ENCODE measurements at places on chromosomes 2 and 18.

DNA sequence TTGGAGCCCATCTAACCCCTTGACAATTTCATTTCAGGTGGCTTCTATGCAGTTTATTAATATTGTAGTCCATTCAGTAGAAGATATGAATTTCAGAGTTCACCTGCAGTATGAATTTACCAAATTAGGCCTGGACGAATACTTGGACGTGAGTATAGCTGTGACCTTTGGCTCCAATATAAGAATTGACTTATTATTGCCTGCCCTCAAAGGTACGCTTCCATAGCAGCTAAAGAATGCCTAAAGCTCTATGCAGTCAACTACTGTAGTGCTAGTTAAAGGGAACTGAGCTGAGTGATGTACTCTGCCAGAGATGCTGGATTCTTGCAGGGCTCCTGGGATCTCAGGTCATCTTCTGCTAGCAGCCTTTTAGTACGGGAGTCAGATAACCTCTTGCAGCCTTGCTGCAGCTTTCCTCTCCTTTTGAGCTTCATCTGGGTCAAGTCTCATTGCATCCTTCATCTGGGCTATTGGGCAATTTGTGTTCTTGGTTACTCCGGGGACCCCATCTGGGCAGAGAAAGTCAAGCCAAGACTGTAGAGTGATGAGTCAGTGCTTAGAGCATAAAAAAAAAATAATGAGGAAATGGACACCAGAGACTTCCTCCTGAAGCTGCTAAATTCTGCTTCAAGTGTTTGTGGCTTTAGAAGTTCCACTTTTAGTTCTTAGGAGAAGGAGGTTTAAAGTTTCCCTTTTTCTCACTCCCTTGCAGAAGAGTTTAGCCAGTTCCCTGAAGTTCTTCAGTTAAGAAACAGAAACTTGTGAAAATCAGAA is 105.6 kb downstream of the PRPF40A start:
- peak; percentile 54 for DNase-seq

DNA sequence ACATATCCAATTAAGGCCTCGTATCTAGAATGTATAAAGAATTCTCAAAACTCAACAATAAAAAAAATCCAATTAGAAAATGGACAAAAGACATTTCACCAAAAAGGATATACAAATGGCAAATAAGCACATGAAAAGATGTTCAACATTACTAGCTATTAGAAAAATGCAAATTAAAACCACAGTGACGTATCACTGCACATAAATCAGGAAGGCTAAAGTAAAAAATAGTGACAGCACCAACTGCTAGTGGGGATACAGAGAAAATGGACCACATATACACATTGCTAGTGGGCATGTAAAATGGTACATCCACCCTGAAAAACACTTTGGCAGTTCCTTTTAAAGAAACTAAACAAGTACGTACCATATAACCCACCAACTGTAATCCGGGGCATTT is 59.7 kb downstream of the SMAD4 start:
- no peak for DNase-seq

- DNase-seq, result no peak
These were observed 329.9 kb downstream of the DYSF start for GRCh38 chr2:71783215-71783614.

DNA sequence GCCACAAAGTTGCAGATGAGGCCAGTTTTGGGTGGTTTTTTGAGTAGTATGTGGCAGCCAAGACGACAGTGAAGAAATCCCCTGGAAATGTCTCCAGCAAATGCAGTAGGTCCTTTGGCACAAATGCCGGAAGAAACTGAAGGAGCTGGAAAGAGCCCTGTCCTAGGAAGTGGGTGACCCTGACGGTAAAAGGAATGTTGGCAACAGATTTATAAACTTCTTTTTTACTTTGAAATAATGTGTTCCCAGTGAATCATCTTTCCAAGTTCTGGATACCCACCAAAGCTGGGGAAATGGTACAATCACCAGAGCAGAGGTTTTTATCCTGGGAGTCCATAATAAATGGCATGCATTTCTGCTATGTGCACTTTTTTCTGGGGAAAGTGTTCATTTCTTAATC is 112.9 kb downstream of the CSRNP3 start:
- no peak for DNase-seq

DNA sequence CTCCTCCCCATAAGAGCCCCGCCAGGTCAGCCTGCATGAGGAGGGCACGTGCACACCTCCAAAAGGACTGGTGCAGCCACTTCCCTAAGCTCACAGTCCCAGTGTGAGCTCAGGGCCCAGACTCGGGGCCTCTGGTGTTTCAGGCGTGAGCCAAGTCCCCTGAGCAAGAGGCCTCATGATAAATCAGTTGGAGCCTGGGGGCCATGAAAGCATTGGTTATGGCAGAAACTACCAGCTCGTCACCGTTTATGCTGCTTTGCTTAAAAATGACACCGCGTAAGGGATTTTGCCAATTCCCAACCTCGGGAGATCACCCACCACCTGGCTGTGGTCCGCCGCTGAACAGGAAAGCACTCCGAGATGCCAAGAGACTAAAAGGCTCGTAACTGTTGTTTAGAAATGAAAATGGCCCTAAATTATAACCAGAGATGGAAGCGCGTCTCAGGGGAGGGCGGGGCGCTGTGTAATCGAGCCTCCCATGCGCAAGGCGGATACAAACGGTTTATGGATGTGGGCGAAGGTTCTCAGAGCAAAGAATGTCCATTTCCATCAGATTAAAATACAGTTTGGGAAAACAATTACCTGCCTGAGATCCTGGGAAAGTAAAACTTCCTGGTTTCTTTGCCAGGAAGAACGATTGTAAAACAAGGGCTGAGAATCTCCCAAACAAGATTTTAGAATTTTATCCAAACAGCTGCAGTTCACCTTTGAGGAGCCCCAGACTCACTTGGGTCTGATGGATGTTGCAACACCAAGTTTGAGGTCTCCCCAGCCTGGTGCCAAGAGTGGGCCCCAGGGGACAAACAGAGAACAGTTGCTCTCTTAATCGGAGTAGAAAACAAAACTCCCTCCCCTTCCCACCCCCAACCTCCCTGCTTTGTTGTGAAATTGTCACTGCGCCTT is 141.4 kb downstream of the BCL2 start:
- no peak for DNase-seq

- DNase-seq, result no peak
These were observed 103.8 kb upstream of the OSR1 start for GRCh38 chr2:19462256-19462645.

GRCh38 chr2:186544255-186544675 is 45.6 kb upstream of the ITGAV start:
- DNase-seq, result no peak

- no peak for DNase-seq
These were observed 246.2 kb upstream of the ID2 start for GRCh38 chr2:8435608-8436007.

- no peak for DNase-seq
These were observed 3.0 kb downstream of the PDE11A start for GRCh38 chr2:178069551-178069950.

GRCh38 chr18:2958819-2959298 is 54.1 kb downstream of the LPIN2 start:
- DNase-seq, result peak; percentile 70

- no peak for DNase-seq
These were observed 160.8 kb upstream of the NOSTRIN start for GRCh38 chr2:168641636-168642035.

GRCh38 chr2:15547115-15547876 is 13.8 kb downstream of the NBAS start:
- no peak for DNase-seq

- no peak for DNase-seq
These were observed 1.4 kb upstream of the REEP1 start for GRCh38 chr2:86338778-86339295.

DNA sequence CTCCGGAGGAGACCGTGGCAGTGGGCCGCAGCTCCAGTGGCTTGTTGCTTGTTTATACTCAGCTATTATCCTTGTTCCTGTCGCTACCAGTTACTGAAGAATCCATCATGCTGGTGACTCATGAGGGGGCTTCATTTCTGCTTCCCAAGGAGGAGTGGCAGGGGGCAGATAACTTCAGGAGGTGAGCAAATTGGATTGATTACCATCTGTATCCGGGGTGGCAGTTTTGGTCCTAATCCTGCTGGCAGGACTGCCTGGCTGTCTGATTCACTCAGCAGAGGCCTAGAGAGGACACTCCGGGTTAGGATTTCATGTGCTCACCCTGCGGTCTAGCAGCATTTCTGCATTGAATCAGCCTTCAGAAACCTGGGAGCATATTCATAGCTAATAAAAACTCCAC is 230.0 kb downstream of the ACTR3 start:
- DNase-seq, result no peak
